ENCODE measurements at places on chromosomes 16 and 17.

DNA sequence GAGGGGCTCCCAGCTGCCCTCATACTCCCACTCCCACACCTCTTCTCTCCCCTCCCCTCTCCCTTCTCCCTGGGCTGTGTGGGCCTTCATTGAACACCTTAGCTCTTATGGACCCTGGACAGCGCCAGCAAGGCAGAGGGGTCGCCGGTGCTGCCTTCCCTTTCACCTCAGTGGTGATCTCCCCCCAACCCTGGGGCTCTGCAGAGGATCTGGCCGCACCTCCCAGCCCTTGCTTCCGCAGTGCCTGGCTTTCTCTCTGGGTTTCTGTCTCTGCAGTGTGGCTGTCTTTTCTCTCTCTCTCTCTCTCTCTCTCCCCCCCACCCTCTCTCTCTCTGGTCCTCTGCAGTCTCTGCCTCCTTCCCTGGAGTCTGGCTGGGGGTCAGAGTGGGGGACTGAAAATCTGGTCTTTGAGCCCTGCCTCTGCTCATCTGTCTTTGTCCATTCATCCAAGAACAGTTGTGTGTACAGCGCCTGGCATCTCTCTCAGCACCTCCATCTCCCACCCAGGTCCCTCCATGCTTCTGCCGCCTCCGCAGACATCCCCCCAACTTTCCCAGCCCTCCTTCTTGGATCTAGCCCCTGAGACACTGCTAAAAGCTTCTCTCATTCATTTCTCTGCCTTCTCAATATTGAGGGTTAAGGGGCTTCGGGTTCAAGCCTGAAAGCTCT is 1.1 kb downstream of the SEZ6L2 start:
- no peak for ATAC-seq

- ATAC-seq: no peak
These were observed 1.0 kb downstream of the EIF1 start for GRCh38 chr17:41689497-41690299.

DNA sequence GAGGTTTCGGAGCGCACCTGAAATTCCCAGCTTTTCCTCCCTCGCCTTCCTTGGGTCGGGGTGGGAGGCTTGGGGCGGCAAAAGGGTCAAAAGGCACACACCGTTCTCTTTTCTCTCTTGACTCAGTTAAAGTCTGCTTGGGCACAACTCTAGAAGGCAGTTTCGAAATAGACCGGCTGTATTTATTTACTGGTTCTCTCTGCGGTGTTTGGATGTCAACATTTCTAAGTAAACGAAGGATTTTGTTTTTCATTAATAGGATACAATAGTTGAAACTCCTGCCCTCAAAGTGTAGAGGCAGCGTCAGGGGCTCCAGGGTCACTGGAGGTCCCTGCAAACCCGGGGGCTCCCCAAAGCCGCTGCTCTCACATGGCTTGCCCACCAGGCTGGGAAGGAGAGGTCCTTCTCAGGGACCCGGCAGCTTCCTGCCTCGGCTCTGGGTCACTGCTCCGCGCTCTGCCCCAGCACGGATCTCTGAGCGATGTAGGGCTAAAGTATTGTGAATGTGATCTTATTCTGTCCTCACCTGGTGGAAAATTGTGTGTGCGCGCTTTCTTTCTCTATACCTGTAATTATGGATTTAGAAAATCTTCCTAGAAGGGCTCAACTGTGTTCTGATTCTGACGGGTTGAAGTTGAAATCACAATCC is 952 bp downstream of the BMERB1 start:
- ATAC-seq: no peak

DNA sequence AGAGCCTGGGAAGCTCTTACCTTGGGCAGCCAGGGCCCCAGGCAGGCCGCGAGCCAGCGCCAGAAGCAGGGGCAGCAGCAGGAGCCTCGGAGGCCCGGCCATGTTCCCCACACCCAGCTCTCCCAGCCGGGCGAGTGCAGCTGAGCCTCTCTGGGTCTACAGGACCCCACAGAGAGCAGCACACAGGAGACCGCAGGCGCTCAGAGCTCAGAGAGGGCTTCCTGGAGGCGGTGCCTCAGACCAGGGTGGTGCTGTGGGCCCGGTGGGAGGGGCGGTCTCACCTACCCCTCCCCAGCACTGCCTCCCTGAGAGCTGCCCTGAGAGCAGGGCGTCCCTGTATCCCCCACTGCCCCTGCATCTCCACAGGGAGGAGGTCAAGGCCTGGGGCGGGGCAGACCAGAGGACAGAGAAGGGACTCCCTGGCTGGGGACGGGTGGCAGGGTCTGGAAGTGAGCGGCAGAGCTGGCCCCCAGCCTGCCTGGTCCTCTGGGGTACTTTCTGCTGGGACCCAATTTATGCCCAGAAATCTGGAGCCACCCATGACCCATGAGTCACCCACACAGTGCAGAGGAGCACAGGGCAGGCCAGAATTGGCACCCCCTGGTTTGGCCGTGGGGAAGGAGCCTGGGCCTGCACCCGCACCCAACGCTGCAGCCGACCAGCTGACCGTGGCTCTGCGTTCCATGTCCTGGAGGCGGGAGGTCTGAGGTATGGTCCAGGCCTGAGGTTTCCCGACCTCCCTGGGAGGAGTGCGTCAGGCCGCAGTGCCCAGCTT is at the start of gene CD7:
Gene CD7 (minus strand): TSS at position 215 of the 775 bp plus-strand sequence. CDS start 113 bp downstream, at position 102.
- no peak for ATAC-seq

- no peak for ATAC-seq
These were observed 4.2 kb downstream of the NR1D1 start for GRCh38 chr17:40095944-40096791.

DNA sequence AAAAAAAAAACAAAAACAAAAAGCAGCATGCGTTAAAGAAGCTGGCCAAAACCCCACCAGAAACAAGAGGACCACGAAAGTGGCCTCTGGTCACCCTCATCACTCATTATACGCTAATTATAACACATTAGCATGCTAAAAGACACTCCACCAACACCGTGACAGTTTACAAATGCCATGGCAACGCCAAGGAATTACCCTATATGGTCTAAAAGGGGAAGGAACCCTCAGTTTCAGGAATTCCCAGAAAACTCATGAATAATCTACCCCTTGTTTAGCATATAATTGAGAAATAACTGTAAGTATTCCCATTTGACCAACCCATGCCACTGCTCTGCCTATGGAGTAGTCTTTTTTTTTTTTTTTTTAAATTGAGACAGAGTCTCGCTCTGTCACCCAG is 77.6 kb downstream of the EMP2 start:
- no peak for ATAC-seq

GRCh38 chr16:86883583-86884389 is 305.4 kb downstream of the FOXL1 start:
- no peak for ATAC-seq

DNA sequence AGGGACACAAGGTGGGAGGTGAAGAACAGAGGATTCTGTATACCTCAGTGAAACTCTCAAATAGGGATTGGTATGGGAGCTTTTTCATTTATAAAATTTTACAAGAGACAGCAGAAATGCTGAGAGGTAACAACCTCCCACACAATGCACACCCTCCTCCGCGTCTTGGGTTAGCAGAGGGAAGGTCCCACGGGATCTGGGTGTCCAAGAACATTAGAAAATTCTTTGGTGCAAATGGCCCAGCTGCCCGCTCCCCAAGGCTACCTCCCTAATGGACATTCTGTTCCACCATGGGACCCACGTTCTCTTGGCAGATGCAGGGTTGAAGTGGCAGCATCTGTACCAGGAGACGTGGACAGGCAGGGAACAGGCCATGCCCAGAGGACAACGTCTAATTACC is 22.5 kb downstream of the GPR139 start:
- no peak for ATAC-seq

DNA sequence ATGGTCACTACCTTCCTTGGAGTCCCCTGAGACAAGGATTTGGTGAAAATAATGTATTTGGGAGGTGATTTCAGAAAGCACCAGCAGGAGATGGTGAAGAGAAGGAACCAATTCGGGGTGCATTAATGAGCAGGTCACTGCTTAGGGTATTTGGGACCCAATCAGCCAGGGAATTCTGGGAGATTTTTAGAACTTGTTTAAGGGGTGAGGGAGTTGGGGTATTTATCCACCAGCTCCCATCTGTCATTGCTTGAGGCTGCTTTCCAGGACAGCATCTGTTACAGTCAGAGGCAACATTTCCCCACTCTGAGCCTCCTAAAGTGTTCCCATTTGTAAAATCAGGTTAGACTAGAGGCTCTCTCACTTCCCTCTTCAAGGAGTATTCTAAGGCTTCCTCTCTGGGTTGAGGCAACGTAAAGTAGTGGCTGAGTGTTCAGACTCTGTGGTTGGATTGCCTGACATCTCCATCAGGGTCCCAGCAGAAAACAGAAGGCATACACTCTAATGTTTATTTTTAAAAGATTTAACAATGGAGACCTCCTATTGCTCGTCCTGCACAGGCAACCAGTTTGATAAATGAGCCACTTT is 60.9 kb downstream of the CLEC19A start:
- no peak for ATAC-seq

DNA sequence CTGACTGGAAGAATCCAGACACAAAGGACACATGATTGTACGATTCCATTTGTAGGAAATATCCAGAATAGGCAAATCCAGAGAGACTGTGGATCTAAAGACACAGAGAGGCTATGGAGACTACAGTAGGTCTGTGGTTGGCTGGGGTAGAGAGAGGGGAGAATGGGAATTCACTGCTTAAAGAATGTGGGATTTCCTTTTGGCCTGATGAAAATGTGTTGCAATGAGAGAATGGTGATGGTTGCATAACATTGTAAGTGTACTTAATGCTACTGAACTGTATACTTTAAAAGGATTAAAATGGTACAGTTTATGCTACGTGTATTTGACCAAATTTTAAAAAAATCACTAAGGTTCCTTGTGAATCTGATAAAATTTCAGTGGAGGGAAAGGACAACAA is 62.1 kb downstream of the GPRC5B start:
- ATAC-seq: no peak

GRCh38 chr17:61456061-61456681 is 3.9 kb downstream of the TBX4 start:
- ATAC-seq: no peak

DNA sequence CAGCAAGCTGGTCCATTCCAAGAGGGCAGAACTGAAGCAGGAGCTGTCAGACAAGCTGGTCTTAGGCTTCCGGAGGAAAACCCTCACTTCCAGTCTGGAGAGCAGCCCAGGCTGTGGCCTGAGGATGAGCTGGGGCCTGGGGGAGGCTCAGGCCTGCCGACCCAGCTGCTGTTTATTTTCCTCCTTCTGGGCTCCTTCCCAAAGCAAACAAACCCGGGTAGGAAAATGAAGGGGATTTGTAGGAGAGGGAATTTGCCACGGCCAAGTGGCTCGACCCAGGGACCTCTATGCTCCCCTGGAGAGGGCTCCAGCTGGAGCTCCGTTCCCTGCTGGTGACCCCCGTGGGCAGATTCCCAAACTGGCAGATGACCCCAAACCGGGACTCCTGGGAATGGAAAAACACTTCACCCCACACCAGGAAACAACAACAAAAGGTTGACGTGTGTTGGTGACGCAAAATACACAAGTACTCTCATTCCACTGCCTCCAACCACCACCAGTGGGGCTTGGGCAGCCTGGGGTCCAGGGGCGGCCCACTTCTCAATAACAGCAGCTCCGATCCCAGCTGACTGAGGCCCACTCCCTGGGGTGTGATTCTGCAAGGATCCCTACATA is 8.8 kb downstream of the JUP start:
- no peak for ATAC-seq

GRCh38 chr17:44219108-44219615 is 313 bp downstream of the UBTF start:
- peak; percentile 53 for ATAC-seq

DNA sequence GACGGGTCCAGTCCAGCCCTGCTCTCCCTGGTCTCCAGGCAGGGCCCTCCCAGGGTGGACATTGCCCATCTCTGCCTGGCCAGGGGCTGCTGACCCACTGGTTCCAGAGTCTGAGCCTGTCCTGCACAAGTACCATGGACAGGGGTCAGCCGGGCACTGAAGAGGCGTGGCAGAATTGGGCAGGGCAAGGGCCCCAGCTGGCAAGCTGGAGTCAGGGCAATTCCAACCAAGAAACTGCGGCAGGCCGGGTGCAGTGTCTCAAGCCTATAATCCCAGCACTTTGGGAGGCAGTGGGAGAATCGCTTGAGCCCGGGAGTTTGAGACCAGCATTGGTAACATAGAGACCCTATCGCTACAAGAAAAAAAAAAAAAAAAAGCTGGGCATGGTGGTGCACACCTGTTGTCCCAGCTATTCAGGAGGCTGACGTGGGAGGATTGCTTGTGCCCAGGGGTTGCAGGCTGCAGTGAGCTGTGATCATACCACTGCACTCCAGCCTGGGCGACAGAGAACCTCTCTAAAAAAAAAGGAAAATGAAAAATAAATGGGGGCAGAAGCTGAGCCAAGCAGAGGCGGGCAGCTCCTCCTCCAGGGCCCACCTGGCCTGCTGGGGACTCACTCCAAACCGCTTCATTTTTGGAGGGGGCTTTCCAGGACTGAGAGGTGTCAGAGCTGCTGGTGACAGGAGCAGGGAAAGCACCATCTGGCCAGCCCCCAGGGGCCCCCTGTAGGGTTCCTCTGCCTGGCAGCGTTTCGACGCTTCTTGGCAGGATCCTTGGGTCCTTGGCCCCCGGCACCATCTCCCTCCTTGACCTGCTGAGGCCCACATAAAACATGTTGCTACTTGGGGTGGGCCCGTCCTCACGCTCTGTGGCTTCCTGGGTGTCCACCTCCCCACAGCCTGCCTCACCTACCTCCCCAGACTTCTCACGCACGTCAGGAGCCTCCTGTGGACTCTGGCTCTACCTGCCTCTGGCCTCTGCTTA is 2.9 kb upstream of the MAFG start:
- ATAC-seq: no peak

DNA sequence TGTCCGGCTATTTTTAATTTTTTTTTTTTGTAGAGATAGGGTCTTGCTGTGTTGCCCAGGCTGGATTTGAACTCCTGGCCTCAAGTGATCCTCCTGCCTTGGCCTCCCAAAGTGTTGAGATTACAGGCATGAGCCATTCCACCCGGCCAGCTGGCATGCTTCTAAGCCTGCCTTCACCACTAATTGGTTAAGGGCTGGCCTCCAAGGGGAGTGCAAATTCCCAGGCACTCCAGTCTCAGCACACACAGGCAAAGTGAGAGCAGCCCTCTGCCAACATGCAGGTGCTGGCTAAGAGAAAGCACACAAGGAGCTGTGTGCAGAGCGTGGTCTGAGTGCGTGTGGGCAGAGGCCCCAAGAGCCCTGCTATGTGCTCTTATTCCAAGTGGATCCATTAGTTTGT is 149.8 kb upstream of the HS3ST2 start:
- peak; percentile 15 for ATAC-seq

GRCh38 chr17:55446581-55447205 is 25.1 kb upstream of the MMD start:
- no peak for ATAC-seq

DNA sequence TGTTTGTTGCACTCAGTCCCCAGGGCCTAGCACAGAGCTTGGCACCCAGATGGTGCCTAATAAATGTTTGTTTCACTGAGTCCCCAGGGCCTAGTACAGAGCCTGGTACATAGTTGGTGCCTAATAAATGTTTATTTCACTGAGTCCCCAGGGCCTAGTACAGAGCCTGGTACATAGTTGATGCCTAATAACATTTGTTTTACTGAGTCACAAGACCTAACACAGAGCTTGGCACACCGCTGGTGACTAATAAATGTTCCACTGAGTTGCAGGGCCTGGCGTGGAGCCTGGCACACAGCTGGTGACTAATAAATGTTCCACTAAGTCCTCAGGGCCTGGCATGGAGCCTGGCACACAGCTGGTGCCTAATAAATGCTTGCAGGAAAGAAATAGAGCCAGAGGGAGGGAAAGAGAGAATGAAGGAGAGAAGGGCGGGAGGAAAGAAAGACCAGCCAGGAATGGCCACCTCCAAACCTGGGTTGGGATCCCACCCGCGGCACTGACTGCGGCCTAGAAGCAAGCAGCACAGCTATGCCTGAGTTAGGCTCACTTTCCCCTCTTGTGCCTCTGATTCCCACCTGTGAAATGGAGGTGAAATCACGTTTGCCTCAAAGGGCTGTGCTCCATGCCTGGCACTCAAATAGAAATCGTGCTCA is 7.5 kb downstream of the SLC5A11 start:
- peak; percentile 69 for ATAC-seq

Data from esophagus mucosa (tissue), 1 donor.